ENCODE measurements at places on chromosomes 16 and 17.

GRCh38 chr16:80989801-80990200 lies 16.9 kb downstream of the CMC2 start:
- DNase-seq, result no peak

DNA sequence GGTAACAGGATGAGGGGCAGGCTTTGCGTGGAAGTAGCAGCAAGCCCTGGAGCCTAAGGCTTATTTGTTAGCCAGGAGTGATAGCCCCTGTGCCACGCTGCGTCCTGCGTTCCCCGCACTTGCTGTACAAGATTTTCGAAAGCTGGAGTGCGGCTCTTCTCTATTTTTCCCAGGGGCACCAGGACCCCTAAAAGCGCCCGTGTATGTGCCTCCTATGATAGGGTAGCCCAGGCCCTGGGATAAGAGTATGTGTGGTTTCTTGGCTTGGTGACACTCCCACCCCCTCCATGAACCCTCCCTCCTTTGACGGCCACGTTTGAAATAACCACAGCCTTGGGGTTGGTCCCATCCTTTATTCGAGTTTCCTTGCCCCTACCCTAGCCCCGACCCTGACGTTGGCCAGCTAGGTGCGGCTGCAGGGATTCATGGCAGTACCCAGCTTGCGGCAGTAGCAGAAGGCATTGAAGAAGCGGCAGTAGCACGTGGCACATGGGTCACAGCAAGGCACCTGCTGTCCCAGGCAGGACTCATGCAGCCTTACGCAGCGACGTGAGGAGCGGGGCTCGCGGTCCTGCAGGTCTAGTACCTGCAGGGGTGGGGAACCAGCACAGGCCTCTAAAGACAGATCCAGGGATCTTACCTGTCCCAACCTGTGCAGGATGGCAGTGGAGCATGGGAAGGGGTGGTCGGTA lies 968 bp downstream of the AGRP start:
- no peak for DNase-seq

- no peak for DNase-seq
Measured at GRCh38 chr17:66427134-66427533, 124.7 kb downstream of the PRKCA start.

DNA sequence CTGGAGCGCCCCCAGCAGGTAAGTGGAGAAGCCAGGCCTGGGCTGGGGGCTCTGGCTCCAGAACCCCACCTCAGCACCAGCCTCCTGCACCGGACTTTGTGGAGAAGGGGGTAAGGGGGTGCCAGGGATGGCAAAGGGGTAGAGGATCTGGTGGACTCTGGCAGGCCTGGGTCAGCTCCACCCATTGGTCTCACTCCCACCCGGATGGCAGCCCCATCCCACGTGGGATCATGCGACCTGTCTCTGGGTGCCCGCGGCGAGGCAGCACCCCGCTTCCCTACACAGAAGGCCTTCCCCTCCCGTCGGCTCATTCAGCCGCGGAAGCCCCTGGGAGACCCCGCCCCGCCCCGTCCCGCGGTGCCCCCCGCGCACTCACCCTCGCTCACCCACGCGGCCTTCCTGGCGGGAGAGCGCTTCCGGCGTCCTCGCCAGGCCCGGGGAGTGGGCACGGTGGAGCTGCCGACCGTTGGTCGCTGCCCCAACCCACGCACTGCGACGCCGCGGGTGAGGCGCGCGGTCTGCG lies 498 bp upstream of the PLEKHG4 start:
- DNase-seq, result no peak

- no peak for DNase-seq
Measured at GRCh38 chr17:60355663-60356594, 36.0 kb downstream of the USP32 start.

DNA sequence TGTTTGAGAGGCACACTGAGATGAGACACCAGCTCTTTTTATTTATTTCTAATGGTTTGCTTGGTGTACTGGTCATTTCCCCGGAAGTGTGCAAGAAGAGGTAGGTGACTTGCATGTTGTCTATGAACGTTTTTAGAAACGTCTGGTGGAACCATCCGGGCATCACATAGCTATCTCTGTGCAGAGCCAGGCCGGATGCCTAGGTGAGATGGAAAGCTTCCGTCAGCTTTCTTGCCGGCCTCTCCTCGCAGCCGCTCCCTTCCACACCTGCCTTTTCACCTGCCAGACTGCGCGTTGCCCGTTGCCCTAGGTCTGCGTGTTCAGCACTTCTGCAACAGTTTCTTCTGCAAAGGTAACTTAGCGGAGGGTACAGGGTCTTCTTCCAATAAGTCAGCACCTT lies 416.0 kb downstream of the WWOX start:
- no peak for DNase-seq

GRCh38 chr16:5738586-5738985 lies 641.0 kb upstream of the EEF2KMT start:
- no peak for DNase-seq

DNA sequence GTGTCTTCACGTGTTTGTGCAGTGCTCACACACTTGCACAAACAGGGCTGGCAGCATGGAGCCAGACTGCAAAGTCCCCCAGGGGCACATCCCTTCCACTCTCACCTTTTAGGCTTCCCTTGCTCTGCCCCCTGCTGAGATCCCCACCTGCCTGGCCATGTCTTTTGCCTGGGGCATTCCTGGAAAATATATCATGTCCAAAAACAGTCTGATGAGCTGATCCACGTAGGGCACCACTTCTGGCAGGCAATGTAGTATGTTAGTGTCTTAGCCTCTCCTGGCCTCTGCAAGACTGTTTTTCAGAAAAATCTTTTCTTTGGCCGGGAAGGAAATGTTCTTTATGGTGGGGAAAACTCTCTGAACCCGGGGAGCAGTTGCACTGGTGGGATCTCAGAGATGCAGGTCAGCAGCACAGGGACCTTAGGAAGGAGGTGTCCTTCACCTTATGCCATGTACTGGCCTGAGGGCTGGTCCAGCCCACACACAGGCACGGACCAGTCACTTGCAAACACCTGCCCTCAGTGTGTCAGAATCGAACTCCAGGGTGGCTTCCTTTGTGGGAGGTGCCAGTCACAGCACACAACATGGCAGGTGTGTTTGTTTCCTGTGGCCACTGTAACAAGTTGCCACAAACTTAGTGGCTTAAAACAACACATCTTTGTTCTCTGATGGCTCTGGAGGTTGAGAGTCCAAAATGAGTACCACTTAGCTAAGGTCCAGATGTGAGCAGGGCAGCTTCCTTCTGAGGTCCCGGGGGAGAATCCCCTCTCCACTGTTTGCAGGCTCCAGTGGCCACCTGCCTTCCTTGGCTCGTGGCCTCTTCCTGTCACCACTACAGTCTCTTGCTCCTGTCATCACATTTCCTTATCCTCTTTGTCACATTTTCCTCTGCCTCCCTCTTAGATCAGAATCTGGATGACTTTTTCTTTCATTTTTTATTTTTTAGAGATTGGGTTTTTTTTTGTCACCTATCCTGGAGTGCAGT lies 46.6 kb downstream of the MPRIP start:
- DNase-seq, result no peak

- DNase-seq, result no peak
Measured at GRCh38 chr16:57283214-57283958, 1.1 kb downstream of the PLLP start.

Data from epithelial cell of prostate (primary cell).